ENCODE measurements at places on chromosomes 5 and 9.

GRCh38 chr5:1176473-1177391 is 24.7 kb upstream of the SLC6A19 start:
- DNase-seq: peak; percentile 5

GRCh38 chr9:126615791-126616447 is 2.2 kb downstream of the LMX1B start:
- DNase-seq: no peak

GRCh38 chr9:90942555-90942954 is 140.9 kb downstream of the SYK start:
- peak; percentile 4 for DNase-seq

- DNase-seq: no peak
Measured at GRCh38 chr5:157271740-157272271, 5.9 kb downstream of the CYFIP2 start.

DNA sequence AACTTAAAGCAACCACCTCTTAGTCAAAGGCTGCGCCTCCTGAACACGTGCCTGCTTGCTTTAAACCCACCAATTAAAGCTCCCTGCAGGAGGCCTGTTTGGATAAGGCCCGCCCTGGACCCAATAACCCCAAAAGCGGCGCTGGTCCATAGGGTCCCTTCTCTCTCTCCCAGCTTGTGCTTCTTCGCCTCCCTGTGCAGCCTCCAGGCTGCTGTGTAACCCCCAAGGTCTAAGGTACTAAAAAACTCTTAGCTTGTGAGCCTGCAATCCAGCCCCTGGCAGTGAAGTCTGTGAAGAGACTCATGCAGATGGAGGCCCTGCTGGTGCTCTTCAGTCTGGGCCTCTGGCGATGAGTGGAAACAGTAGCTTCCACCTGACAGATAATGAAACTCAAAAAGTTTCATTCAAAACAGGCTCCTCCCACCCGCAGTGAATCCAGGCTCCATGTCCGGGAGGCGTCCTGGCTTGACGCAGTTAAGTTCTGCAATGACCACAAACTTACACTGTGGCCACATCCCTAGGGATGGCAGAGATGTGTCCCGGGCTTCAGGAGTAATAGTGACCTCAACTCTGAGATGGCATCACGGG is 97.3 kb downstream of the PRRT1B start:
- no peak for DNase-seq

Data from posterior cingulate gyrus (tissue), 11 donors.